ENCODE measurements at places on chromosomes 3 and 15.

GRCh38 chr3:122067588-122068240 is 12.6 kb downstream of the CD86 start:
- no peak for DNase-seq

DNA sequence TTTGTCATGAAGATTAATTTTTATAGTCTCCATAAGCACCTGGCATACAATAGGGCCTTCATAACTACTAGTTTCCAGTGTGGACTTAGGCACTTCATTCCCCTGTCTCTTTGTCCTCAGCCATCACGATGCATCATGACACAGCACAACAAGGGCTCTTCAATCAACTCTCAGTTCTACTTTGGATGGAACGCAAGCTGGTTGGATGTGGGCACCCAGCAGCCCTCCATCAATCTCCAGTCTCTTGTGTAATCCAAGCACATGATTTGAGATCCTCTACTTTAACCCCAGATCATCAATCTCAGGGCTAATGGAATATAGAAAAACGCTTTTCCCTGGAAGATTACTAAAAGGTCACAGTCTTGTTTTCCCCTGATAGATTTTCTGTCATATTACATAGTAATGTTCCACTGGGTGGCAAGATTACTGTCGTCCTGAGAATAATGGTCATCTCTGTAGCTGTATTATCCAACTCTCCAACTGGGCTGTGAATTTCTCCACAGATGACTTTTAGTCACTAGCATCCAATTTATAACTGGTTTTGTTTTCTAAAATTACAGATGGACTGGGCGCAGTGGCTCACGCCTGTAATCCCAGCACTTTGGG is 22.9 kb upstream of the CHRNA7 start:
- no peak for DNase-seq

DNA sequence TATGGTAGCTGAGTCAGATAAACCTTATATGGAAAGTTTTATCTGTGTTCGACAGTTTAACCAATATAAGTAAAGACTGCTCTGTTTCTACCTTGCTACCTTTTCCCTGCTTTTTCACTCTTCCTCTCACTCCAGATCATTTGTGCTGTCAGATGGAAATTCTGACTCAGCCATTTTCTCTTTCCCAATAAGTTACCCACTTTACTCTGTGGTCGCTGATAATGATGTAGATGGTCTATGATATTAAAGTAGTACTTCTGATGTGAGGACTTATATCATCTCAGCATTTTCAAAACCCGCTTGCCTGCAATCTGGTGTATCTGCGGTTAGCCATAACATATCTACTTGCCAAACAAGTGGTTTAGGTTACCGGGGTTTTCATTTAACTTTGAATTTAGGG is 15.0 kb upstream of the UTS2B start:
- DNase-seq = no peak

GRCh38 chr15:74955796-74956647 is 550 bp downstream of the RPP25 start:
- DNase-seq = peak; percentile 49

DNA sequence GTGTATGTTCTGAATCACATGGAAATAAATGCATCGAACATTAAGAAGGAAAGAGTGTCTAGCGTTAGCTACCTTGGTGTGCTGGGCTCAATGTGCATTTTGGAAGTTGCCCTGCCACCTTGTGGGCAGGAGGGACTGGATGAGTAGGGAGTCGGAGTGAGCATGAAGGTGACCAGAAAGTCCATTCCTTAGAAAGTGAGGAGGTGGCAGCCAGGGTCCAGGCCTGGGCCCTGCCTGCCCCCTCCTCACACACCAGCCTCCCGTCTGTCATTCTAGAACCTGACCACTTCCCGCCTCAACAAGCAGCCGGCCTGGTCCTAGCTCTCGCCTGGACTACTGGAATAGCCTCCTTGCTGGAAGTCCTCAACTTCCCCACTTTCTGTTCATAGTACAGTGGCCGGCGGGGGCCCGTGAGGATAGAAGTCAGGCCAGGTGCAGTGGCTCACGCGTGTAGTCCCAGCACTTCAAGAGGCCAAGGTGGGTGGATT is 10.2 kb upstream of the GATA2 start:
- no peak for DNase-seq

DNA sequence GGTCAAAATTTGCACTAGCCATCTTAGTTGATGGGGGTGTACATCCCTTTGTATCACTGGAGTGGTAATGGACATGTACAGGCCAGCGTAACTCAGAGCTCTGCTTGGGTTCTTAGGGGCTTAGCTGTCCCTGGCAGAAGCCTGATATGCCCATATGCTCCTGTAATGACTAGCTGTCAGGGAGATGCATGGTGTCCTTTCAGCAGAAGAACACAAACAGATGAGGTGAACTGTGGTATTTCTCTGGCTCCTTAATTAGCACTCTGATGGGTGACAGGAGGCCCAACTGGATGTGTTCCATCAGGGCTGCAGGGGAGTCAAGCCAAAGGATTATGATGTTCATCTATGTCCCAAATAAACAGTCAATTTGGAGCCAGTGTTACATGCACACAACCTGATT is 774.5 kb downstream of the AGBL1 start:
- DNase-seq = no peak

- no peak for DNase-seq
Observed at GRCh38 chr15:98727115-98728040, 79.0 kb downstream of the IGF1R start.

DNA sequence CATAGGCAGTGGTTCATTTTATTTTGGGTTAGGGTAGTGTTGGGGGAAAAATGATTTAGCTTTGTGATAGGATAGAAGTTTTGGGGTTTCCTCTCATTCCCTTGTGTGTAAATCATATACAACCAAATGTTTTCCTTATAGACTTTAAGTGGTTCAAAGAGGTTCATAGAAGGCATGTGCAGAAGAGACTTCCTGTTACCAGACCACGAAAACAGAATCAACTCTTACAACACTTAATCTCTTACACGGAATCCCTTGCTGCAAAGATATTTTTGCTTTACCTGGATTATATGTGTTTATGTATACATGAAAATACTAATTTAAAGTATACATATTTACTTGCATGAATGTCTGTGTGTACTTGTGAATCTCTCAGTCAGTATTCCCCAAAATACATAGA is 2.9 kb downstream of the TMOD2 start:
- no peak for DNase-seq

- DNase-seq = no peak
Observed at GRCh38 chr15:50944672-50945071, 36.2 kb downstream of the AP4E1 start.

DNA sequence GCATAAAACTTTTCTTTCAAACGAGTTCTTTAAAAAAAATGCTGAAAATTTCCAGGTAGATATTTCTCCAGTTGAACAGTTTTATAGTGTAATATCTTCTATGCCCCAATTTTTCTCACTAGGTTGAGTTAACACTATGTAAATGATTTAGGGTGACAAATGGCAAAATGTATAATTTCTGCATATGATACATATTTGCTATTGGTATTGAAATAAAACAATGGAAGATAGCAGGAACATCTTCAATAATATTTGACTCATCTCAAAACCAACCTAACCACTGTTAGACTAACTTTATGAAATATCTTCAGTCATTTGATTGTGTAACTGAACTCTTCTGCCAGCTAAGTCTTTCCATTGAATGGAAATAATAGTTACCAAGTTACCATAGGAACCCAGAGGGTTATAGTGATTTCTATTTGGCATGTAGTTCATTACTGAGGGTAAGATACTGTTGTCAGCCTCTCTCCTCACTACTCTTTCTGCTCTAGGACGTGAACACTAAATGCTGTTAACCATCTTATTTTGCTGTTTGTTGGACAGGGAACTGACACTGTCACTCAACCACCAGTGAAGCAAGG is 824.7 kb upstream of the NECTIN3 start:
- DNase-seq = no peak

DNA sequence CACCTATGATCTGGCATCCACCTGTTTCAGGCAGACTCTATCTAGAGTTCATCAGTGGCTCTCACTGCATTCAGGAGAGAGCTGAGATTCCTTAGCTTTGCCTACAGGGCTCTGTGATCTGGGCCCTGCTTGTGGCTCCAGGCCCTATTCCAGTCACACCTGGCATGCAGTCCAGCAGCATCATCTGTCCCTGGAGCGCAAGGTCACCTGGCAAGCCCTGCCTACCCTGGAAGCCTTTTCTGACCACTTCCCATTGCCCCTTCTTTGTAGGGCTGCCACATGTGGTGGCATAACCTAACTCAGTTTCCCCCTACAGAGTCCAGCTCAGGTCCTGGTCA is 115.1 kb upstream of the PLXNA1 start:
- DNase-seq = no peak

- no peak for DNase-seq
Observed at GRCh38 chr3:178439504-178439903, 96.7 kb upstream of the KCNMB2 start.
